NCI-H1092 (cell line): ENCODE measurements at places on chromosomes 6 and 20.

GRCh38 chr6:259901-260508 is 32.3 kb upstream of the DUSP22 start:
- no peak for DNase-seq

GRCh38 chr6:43669922-43670622 is 17.5 kb downstream of the MRPS18A start:
- no peak for DNase-seq

- no peak for DNase-seq
Measured at GRCh38 chr6:33771146-33772081, 17.5 kb downstream of the LEMD2 start.

- no peak for DNase-seq
Measured at GRCh38 chr20:53642196-53643030, 48.8 kb upstream of the ZNF217 start.
